Brain pericyte (primary cell): ENCODE measurements at places on chromosomes 3 and 15.
A peak's percentile ranks its signal among the peaks of the same experiment; 100 is the strongest.

- DNase-seq, result no peak
Observed at GRCh38 chr15:79190093-79190492, 92.4 kb upstream of the ANKRD34C start.

GRCh38 chr15:84814916-84815315 lies 2.2 kb upstream of the ALPK3 start:
- DNase-seq, result no peak

- DNase-seq, result no peak
Observed at GRCh38 chr3:127483005-127483641, 107.4 kb downstream of the TPRA1 start.

GRCh38 chr3:121992601-121993560 lies 29.2 kb downstream of the ILDR1 start:
- DNase-seq, result no peak

DNA sequence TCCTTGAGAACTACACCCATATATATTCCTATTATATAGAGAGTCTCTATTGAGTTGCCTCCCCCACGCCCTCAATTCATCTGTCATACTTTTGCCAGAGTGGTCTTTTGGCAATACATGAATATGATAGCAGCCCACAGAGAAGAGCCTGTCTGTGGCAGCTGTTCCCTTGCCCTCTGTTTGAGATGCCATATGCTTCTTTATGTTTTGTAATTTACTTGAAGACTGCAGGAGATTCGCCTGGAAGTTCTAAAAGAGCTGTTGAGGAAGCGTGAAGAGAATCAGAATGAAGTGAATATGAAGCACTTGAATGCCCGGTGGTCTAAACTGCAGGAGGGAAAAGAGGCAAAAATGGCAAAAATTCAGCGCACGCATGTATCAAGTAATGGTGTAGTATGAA lies 27.2 kb downstream of the CFAP91 start:
- no peak for DNase-seq

DNA sequence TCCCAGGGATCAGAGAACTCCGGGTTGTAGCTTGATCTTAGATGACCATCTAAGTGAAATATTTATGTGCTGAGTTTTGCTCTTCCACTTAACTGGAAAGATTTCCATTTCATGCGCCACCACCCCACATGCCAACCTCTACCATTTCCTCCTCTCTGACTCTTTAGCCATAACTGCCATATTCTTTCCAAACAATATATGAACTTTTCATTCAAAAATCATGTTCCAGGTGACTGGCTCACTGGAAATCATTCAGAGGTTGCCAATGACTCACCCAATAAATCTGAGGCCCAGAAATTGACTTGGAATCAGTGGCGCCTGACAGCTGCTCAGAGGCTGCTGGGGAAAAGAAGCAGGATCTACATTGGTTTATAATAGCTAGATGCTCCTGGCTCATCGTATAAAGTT lies 31.6 kb upstream of the FAM174B start:
- no peak for DNase-seq

- DNase-seq, result no peak
Observed at GRCh38 chr3:139319428-139320402, 24.1 kb upstream of the MRPS22 start.

- DNase-seq, result no peak
Observed at GRCh38 chr15:80599359-80599758, 95.8 kb upstream of the ABHD17C start.

DNA sequence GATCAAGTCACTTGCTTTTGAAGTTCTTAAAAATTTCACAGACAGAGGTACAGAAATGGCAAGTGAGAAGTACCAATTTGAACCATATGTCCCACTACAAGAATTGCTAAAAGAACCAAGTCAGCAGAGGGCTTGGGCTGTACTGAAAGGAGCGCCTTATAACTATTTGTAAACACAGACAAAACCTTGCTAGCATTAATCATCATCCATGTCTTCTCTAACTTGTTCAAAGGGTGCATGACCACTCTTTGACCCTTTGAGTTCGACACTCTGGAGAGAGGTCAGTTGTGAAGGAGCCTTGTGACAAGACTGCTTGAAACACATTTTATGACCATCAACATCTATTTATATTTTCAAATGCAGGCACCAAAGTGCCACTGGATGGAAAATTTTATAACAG lies 191.7 kb downstream of the PDZRN3 start:
- no peak for DNase-seq

GRCh38 chr3:195543500-195544229 lies 540 bp upstream of the PPP1R2 start:
- no peak for DNase-seq

GRCh38 chr15:42826251-42826890 lies 89.4 kb upstream of the CDAN1 start:
- no peak for DNase-seq

GRCh38 chr3:39550354-39551051 lies 83.0 kb downstream of the MOBP start:
- no peak for DNase-seq

DNA sequence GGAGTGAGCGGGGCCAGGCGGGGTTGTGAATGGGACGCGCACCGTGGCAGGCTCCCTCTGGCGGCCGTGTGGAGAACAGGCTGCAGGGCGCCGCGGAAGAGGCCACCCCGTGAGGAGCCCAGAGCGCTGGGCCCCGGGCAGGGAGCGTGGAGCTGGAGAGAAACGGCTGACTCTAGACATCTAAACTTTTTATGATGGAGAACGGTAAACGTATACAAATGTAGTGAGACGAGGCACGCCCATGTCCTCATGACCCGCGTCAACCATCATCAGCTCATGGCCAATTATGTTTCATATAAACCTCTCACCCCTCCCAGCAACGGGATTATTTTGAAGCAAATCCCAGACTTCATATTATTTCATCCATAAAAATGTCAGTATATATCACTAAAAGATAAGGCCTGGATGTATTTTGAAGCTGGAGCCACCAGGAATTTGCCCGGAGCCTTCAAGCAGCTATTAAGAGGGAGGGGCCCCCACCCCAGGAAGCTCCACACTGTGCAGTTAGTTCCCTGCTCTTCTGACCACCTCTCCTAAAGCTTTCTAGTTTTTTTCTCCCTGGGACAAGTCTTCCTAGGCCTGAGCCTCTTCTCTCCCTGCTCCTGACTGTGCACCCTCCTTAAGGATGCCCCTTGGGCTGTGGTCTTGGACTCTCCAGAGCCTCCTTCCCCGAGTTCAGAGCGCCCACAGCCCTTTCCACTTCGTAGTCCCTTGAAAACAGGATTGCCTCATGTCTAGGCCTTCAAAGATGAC lies 149.5 kb downstream of the SMAD6 start:
- no peak for DNase-seq

GRCh38 chr3:150603153-150603979 lies at the start of gene SELENOT:
SELENOT (plus strand) TSS chr3:150603321; CDS start chr3:150603363, 42 bp downstream.
- peak; percentile 95 for DNase-seq

GRCh38 chr3:126347543-126348161 lies 9.6 kb downstream of the KLF15 start:
- no peak for DNase-seq

- no peak for DNase-seq
Observed at GRCh38 chr3:128804017-128804810, 75.2 kb upstream of the ACAD9 start.
